ENCODE measurements at places on chromosomes 16 and 17.

DNA sequence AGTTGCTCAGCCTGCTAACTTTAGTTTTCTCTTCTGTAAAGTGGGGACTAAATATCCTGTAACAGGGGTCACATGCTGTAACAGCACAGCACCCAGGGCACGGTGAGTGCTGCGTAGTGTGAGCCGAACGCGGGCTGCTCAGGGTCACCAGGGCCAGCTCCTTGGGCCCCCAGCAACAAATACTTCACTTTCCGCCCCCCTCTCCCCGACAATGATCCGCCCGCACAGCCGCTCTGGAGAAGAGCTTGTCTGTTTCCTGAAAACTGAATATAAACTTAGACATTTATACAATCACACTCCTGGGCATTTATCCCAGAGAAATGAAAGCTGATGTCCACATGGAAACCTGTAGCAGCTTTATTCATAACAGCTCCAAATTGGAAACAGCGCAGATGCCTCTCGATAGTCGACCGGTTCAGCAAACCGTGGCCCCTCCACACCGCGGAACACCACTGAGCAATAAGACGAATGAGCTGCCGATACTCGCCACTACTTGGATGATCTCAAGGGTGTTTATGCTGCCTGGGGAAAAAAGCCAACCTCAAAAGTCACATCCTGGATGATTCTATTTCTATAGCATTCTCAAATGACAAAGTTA, 267.2 kb downstream of the PARN start:
- no peak for DNase-seq

DNA sequence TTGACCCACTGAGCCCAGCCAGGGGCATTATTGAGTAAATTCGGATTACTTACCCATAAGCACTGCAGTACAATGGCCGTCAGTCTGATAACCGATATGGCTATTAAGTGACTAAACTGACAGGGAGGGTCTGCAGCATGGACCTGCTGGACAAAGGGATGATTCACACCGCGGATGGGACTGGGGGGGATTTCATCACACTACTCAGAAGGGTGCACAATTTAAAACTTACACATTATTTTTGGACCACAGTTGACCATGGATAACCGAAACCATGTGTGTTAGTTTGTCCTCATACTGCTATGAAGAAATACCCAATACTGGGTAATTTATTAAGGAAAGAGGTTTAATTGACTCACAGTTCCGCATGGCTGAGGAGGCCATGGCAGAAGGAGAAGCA, 106.5 kb downstream of the ABCC6 start:
- DNase-seq = no peak

GRCh38 chr17:59498530-59499307, 66.7 kb upstream of the DHX40 start:
- DNase-seq = peak; percentile 4

DNA sequence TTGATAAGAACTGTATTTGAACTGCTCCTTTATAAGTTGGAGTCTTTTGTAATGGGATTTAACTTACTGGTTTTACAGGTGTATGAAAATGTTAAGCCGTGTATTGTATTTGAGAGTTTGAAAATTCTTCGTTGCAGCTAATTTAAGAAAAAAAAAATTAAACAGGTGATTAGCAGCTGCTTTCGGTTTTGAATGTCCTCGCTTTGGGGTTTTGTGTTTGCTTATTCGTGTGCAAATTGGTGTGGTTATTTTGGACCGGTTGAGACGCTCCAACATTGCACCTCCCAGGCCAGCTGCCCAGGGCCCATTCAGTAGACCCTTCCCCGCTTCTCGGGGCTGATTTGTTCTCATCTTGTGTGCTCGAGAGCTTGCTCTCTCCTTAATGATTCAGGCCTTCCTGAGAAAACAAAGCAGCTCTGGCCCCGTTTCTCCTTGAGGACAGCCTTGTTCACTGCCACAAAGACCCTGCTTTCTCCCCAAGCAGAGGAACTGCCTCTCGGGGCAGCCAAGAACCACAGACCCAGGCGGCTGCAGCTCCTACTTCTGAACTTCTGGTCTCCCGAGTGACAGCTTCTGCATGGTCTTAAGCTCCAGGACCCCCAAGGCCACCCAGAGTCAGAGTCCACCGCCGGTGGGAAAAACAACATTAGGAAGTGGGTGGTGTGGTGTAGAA, 100.5 kb downstream of the MSI2 start:
- DNase-seq = no peak

DNA sequence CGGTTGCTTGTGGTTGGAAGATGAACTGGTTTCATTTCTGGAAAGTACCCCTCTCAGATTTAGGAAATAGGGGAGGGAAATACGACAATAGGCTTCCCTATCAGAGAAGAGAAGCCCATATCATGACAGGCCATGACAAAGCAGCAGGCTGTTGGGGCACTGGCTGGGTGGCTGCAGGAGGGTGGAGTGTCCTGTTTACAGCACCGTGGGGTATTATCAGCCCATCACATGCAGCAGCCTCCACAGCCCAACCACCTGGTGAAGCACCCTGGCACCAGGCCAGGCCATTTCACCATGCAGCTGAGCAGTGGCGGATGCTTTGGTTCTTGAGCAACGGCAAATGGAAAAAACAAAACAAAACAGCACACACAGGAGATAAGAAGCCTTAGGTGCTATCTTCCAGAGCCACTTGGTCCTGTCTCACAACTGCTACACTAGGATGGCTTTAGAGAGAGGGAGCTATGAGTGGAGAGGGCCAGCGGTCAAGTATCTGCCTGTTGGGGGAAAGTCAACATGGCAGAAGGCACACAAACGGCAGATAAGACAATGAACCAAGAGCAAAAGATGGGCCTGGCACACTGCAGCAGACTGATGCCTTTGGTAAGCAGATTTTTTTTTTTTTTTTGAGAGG, 24.2 kb downstream of the FAM117A start:
- no peak for DNase-seq

GRCh38 chr16:11794996-11795886, 1.8 kb downstream of the ZC3H7A start:
- DNase-seq = no peak

- DNase-seq = no peak
Measured at GRCh38 chr17:43477832-43478634, 5.7 kb upstream of the DHX8 start.

DNA sequence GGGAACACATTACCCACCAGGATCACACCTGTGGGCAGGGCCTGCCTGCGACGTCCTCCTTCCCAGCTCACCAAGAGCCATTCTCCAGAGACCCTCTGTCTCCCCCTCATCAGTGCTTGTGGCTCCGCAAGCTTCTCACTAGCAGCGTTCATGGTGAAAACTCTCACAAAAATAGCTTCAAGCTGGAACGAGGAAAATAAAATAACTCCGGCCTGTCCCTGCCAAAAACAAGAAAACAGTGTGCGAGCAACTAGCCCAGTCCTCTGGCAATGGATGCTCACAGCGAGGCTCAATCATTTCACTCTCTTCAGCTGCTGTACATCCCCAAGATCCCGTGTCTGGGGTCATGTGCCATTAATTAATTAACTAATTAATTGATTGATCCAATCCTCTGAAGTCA, 18.0 kb downstream of the SPACA3 start:
- DNase-seq = no peak

DNA sequence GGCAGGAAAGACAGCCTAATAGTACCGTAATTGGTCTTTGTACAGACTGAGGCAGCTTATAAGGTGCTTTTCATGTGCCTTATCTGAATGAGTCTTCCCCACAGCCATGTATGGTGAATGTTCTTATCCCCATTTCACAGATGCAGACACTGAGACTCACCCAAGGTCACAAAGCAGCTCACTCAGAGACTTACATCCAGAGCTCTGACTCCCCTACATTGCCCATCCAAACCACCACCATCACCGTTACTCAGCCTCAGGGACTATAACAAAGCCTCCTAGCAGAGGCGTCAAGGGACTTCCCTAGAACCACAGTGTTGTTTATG, 627 bp upstream of the GPR179 start:
- no peak for DNase-seq

- DNase-seq = no peak
Measured at GRCh38 chr16:17520111-17520510, 49.4 kb upstream of the XYLT1 start.

- DNase-seq = no peak
Measured at GRCh38 chr17:37512442-37513068, 22.9 kb downstream of the DUSP14 start.

DNA sequence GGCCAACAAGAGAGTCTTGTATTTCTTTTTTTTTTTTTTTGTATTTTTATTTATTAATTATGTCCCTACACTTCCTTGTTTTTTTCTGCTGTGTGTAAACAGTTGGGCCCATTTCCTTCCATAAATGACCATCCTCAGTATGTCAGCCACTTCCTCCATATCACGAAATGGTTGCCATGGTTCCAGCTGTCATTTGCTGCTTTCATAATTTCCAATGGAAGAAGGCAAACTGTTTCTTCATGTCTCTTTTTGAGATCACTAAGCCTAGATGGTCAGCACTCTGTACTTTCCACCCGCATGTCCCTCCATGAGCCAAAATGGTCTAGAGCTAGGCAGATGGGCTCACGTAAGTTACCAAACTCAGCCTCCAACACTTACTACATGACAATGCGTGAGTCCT, 133.5 kb upstream of the FOXF1 start:
- DNase-seq = no peak

DNA sequence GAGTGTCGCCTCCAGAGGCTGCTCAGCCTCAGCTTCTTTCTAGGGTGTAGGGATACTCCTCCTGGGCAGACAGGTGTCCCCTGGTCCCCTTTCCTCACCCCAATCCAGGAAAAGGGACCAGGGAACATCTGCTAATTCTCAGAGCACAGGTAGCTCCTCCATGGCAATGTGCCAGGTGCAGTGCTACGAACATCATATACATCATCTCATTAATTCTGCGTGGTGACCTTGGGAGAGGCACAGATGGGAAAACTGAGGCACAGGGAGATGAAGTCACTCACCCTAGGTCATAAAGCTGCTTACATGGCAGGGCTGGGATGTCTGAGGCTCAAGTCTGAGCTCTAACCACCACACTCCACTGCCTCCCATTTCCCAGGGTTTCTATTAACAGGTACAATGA, 11.7 kb downstream of the HDAC5 start:
- DNase-seq = no peak

GRCh38 chr16:3099395-3099731, 269 bp upstream of the ZSCAN10 start:
- no peak for DNase-seq

- DNase-seq = no peak
Measured at GRCh38 chr16:11556945-11557720, 29.6 kb downstream of the LITAF start.

DNA sequence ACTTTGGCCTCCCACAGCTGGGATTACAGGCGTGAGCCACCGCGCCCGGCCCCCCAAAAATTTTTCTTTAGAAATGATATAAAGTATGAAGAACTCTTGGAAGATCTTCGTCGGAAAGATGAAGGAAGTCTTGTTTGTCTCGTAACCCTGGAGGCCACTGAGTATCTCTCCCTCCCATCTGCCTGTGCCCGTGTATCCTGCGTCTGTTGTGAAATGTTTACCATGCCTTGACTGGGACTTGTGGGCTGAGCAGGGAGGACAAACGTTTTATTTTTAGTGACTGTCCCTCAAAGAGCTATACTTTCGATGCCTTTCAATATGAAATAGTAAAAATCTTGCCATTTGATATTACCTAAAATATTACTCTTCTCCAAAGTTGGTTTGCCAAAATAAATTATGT, 121.2 kb downstream of the RPTOR start:
- no peak for DNase-seq

DNA sequence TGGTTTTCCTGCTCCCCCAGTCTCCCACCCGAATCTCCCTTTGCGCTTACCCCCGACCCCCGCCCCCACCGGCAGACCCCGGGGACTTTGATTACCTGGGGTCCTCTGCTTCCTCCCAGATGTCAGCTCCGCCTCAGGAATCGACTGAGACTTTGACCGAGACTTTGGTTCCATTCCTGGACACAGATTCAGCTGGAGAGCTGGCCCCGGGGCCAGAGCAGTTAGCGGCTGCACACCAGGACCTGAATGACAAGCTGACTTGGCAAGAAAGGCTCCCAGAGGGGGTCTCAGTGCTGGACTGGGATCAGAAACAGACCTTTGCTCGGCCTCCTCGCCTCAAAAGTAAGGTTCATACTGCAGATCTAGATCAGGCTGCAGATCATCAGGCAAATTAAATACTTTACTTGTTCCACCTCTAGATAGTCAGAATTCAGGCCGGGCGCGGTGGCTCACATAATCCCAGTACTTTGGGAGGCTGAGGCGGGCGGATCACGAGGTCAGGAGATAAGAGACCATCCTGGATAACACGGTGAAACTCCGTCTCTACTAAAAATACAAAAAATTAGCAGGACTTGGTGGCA, 60.3 kb upstream of the FBXO47 start:
- DNase-seq = no peak

GRCh38 chr17:32739722-32740121, 137.2 kb downstream of the MYO1D start:
- no peak for DNase-seq

- DNase-seq = no peak
Measured at GRCh38 chr17:32331243-32332040, 10.5 kb downstream of the C17orf75 start.

DNA sequence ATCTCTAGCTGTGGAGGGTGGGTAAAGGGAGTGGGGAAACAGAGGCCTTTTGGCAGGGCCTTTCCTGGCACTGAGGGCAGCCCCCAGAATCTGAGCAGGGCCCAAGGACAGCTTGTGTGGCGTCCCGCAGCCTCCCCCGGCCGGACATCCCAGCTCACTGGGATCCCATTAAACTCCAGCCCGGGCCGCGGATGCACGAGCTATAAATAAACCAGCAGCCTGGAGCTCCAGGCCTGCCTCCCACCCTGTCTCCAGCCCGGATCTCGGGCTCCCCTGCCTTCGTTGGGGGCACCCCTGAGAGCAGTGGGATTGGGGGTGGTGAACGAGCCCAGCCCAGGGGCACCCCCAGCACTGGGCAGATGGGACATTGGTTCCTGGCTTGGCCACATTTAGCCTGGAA, 13.8 kb upstream of the AATK start:
- DNase-seq = no peak

DNA sequence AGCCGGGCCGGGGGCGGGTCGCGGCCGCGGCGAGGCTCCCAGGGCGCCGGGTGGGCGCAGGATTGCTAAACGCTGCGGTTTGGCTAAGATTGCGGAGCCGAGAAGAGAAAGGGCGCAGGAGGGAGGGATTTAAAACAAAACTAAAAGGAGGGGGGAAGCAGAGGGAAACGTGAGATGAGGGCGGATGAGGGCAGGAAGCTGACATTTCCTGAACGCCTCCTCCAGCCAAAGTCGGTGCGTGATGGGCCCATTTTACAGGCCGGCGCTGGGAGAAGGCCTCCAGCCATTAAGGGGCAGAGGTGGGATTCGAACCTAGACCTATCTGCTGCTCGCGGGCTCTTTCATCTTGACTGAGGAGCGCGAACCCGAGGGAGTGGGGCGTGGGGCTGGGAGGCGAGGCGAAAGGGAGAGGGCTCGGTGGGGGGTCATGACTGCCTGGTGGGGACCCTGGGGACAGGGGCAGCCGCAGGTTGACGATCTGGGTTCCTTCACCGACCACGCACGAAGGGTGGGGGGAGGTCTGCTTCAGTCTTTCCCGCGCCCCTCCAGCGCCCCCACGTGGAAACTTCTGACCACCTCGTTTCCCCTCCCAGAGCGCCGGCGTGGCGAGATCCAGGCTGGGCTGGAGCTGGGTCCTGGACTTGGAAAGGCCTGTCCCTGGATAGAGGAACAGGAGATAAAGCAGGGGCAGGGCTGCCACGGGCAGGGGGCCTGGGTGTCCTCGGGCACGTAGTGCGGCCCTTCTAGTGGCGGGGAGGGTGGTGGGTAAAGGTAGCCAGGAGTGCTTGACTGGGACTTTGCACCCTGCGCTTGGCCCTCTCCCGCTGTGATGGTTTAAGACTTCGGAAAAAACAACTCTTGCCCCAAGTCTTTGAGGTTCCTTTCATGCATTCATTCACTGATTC, 3.8 kb upstream of the TAC4 start:
- peak; percentile 32 for DNase-seq

- DNase-seq = no peak
Measured at GRCh38 chr16:16008666-16009065, 59.2 kb downstream of the ABCC1 start.

- DNase-seq = no peak
Measured at GRCh38 chr16:2179576-2179975, 16.8 kb downstream of the CASKIN1 start.
